Posterior vena cava (tissue), 2 donors: ENCODE measurements at places on chromosomes 1 and 21.

DNA sequence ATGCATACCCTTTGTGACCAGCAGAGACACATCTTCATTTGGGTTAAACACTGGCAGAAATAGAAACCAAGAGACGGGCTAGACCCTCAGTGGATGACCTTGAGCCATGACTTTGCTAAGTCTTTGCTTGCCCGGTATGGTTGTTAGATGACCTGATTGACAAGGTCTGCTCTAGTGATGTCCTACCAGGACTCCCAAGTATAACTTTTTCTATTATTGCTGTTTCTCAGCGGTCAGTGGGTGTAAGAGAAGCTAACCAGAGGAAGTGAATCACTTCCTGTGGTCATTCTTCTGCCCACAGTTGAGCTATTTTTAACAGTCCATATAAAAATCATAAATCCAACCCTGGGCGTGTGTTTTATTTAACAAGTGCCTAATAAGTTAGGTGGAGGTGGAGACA lies 126.2 kb upstream of the ETS2 start:
- no peak for DNase-seq

GRCh38 chr21:45997205-45997494 lies 15.6 kb downstream of the COL6A1 start:
- no peak for DNase-seq

- DNase-seq = no peak
Measured at GRCh38 chr21:16572032-16572431, 842.2 kb downstream of the USP25 start.

DNA sequence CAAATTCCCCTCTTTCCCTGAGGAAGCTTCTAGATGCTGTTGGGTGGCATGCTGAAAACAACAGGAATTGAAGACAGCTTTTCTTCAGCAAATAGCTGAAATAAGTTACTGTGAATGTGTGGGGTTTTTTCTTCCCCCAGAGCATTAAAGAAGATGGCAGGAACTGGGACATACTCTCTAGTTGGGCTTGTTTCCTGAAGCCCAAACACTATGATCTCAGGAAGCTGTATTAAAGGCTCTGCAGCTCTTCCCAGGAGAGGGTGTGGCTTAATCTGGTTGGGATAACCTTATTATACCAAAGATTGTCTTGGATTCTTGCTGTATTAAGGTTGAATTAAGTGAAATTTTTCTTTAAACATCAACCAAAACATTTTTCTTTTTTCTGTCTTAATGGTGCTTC lies 64.9 kb upstream of the LMO4 start:
- DNase-seq = no peak

GRCh38 chr1:66393586-66394287 lies 140.2 kb upstream of the SGIP1 start:
- no peak for DNase-seq

DNA sequence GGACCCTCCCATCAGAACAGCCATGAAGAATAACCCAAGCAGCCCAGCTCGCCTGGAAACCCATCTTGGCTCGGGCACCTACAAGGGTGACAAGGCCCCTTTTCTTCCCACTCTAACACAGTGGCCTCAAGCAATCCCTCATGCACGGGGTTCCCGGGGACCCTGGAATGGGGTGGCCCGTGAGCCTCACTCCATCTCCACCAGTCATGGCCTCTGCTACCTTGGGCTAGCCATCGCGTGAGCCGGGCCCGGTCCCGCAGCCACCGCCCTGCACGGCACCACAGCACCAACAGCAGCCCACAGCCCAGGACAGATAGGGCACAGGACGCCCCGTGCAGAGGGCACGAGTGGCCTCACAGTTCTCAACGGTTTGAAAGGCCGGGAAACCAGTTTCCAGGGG lies 19.0 kb downstream of the WDR4 start:
- no peak for DNase-seq

GRCh38 chr1:58618303-58618702 lies 41.3 kb upstream of the TACSTD2 start:
- DNase-seq = no peak

DNA sequence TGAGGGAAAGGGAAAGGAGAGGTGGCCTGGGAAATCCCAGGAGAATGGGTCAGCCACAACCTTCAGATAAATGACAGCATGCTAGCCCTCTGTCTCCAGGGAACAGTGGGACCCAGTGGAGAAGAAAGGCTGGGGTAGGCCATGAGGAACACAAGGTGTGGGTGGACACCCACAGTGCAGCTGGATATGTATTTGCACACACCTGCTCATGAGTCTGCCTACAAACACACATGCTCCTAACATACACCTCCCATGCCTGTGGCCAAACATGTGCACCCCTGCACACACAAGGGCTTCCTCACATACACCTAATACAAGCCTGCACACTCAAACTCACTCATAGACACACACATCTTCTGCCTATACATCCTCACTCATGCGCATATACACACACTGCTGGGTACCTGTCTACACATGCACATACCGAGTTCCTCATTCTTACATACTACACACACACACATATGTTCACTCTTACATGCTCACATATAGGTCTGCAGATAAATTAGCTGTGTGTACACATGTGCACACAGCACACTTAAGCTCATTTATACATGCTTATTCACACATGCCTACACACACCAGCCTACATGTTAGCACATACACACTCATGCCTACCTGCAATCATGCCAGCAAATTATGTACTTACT lies 3.6 kb downstream of the C1orf216 start:
- no peak for DNase-seq

DNA sequence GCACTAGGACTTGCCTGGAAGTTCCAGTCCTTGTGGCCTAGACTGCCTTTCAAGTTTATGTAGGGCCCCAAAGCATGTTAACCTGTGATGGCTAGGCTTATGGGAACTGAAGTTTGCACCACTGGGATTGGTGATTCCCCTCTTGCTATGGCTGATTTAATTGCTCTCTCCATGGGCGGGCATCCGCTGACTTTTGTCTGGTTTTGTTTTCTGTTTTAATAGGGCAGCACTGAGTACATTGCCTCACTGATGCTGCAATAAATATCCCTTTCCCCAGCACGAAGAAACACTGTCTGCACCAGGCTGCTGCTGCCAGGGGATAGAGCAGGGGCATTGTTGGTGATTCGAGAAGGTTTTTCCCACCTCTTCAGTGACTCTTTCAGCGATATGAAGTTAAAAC lies 73.3 kb upstream of the PDE4B start:
- no peak for DNase-seq

- DNase-seq = no peak
Measured at GRCh38 chr1:38561110-38561509, 298.5 kb downstream of the RRAGC start.

GRCh38 chr1:29409616-29410015 lies 173.3 kb downstream of the PTPRU start:
- no peak for DNase-seq
